ENCODE measurements at places on chromosomes 7 and 10. TPM values are rescaled to one million over a fixed set of nuclear protein-coding genes. Genes with fewer than 3 reads are reported as not detected.

The SEMA3C gene
- 270 TPM for total RNA-seq

The CDHR3 gene
- 10.1 TPM for total RNA-seq

The ANXA8 gene
- not detected for total RNA-seq

The GIMAP7 gene
- 5.9 TPM for total RNA-seq

The PIK3AP1 gene
- total RNA-seq: 2.3 TPM

The HTR5A gene
- not detected for total RNA-seq

The ZCCHC24 gene
- total RNA-seq: 25.0 TPM

The PRKRIP1 gene
- total RNA-seq: 26.4 TPM

The DEPP1 gene
- 36.0 TPM for total RNA-seq

Data from muscle of leg (tissue), 16 donors.